ENCODE measurements at places on chromosomes 6 and 20.

DNA sequence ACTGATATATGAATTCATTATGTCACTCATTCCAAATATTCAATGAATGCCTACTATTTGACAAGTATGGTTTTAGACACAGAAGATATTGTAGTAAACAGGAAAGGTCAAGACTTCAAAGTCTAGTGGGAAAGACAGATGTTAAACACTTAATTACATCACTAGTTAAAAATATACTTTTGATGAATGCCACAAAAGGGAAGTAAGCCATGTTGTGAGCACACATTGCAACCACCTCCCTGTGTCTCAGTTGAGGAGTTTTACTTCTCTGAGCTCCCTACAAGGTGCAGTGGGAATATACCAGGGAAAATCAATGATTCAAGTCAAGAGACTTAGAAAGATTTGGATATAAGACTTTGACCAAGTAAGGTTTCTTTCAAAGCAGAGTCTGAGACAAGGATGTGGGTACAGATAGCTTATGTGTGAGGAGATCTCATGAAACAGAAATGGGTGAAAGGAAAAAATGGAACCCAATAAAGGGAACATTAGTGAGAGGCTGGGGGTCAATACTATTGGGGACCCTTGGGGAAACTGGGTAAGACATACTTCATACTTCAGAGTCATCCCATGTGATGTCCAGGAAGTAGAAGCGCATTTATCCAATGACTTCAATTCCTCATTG, 503.7 kb downstream of the KIF16B start:
- no peak for DNase-seq

DNA sequence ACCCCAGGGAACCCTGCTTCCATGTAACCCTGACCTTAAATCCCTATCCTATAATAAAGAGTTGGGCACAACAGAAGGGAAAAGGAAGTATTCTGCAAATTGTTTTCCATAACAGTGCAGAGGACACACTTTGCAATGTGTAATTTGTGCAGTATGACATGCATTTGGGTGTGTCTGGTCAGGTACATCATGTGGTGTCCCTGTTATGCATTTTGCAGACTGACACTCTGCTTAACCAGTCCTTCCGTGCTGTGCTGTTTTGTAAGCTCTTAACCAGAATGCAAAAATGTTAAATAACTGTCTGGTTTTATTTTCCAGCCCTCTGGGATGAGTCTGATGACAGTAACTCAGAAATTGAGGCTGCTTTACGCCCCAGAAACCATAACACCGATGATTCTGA, 57.0 kb upstream of the XRN2 start:
- no peak for DNase-seq

GRCh38 chr6:106790935-106791334, 161.6 kb downstream of the QRSL1 start:
- DNase-seq, result no peak

- DNase-seq, result peak; percentile 19
Observed at GRCh38 chr20:8194721-8195120, 62.7 kb downstream of the PLCB1 start.

DNA sequence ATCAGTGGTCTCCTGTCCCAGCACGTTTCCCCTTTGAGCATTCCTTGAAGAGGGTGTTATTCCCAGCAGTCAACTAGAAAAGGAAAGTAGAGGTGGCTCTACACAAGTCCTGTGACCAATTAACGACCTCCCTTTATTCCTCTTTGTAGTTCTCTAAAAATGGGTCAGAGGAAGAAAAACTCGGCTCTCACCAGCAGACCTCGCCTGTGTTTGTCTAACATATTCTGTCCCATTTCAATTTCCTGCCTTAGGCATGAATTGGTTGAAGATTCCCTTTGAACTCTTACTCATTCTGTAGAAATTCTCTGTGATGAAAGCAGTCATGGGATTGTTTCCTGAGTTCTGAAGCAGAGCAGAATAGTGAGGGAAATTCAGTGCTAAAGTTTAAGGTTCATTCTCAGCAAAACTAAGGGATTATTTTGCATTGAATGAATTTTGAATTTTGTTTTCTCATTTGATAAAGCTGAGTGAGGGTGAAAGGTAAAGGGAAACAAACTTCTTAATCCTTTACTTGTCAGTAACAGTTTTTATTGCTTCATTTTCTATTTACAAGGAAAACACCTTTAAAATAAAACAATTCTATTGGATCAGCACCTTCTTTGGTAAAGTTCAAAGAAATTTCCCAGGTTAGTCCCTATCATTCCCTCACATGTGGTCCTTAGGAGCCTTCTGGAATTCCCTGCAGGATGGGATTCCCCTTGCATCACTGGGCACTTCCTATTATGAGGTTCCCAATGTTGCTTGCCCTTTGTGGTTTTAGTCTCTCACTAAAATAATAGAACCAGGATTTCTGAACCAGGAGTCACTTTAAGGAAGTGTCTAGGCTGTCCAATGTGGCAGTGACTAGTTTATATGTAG, 105.8 kb downstream of the SLX4IP start:
- peak; percentile 67 for DNase-seq

- no peak for DNase-seq
Observed at GRCh38 chr6:41200296-41200900, 551 bp downstream of the TREML2 start.

DNA sequence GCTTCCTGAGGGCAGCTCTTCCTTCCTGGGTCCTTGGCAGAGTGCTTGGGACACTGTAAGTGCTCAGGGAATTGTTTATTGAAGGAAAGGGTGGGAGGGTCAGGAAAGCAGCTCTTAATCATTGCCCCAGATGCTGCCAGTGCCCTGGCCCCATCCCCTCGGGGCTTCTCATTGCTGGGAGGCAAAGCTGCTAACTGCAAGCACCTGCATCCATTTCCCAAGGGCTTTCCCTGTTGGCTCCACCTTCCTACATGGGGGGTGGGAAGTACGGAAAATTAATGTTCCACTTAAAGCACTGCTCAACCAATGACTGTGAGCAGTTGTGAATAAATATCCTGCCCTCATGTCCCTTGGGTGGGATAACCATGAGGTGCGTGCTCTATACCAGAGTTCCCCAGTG, 56.4 kb downstream of the NDUFAF5 start:
- DNase-seq, result no peak

- peak; percentile 37 for DNase-seq
Observed at GRCh38 chr6:159267165-159267564, 98.0 kb downstream of the FNDC1 start.

- no peak for DNase-seq
Observed at GRCh38 chr6:80923816-80924215, 817.3 kb downstream of the BCKDHB start.

GRCh38 chr6:13765570-13765969, 48.8 kb downstream of the MCUR1 start:
- no peak for DNase-seq

GRCh38 chr6:115004982-115005381, 662.2 kb upstream of the HS3ST5 start:
- no peak for DNase-seq

DNA sequence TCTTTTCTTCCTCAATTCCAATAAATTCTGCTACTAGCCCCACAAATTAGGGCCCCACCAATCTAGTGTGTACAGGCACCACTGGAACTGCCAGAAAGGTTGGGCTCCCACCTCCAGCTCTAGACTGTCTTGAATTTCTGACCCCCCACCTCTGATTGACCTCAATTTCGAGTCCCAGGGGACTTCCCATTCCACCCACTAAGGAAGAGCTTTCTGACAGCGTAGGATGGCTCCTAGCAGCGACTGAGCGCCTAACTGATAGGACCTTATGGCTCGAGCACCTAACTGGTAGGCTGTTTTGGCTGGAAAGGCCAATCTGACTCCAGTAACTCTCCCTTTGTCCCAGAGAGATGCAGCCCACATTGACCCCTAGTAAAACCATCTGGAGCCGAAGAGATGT, 171.6 kb upstream of the ZNF184 start:
- no peak for DNase-seq

DNA sequence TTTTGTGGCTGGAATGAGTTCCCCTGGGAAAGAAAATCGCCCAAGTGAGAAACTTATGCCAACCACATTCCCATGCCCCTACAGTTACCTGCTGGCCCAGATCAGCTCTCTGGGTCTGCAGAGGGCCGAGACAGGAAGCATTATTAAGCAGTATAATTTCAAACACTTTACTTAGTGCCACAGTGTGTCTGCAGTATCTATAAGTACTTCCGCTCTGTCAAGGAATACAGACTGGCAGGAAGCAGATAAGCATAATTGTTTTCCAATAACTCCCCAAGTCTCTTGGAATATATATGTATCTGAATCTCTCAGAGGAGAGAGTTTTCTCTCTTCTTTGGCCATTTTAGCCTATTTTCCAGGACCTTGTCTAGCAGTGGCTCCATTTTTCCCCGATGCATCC, 24.9 kb downstream of the SAYSD1 start:
- DNase-seq, result no peak

DNA sequence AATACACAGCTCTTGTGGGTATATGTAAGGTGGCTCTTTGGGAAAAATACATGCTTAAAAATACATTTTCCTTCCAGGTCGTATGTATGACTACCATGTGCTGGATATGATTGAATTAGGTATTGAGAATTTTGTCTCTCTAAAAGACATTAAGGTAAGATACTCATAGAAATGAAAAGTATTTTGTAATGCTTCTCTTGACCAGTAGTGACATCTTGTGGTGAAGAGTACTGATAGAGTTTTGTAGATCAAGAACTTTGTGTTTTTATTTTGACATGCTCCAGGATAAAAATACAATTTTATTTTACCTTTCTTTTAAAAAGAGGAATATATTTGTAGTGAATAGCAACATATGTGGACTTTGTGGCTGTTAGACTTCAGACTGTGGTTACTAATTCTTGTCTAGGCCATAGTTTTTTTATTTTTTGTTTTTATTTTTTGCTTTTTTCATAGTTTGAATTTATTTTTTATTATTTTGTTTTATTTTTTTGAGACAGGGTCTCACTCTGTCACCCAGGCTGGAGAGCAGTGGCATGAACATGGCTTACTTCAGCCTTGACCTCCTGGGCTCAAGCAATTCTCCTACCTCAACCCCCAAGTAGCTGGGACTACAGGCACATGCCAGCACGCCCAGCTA, 17.9 kb downstream of the RPF2 start:
- peak; percentile 40 for DNase-seq

- no peak for DNase-seq
Observed at GRCh38 chr6:135992739-135993138, 141.2 kb downstream of the PDE7B start.

DNA sequence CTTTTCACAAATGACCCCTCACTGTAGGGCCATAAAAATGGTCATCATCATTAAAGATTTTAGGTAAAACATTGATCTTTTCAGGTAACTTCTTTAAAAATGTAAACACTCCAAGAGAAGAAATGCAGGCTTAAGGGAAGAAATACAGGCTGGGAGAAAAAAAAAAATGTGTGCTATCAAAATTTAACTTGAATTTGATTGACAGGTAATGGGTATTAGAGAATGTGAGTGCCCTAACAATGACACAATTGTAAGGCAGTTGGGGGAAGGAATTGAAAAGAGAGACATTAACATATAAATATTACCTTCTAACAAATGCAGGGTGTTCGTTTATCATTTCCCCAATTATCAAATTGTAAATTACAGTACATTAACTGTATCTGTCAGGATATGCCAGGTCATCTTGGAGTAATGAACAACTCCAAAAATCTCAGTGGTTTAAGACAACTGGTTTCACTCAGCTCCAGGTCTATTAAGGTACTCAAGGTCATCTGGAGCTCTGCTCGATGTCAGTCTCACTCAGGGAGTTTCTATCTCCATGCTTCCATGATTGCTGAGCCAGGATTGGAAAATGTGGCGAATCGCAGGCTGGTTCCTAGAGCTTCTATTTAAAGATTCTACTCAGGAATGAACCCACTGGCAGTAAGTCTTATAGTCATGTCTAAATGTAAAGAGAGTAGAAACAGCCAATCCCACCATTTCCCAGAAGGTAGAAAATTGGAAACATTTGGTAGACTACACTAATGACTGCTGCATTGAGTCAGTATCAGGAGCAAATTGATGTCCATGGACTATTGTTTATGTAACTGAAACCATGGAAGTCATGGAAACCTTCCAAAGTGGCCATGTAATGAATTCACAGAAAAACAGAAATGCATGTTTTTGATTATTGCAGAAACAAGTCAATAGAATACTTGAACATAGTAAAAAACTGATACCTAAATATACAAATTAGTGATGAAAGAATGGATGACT, 55.6 kb downstream of the FRK start:
- peak; percentile 22 for DNase-seq

- peak; percentile 17 for DNase-seq
Observed at GRCh38 chr6:112931832-112932231, 584.7 kb downstream of the RFPL4B start.

DNA sequence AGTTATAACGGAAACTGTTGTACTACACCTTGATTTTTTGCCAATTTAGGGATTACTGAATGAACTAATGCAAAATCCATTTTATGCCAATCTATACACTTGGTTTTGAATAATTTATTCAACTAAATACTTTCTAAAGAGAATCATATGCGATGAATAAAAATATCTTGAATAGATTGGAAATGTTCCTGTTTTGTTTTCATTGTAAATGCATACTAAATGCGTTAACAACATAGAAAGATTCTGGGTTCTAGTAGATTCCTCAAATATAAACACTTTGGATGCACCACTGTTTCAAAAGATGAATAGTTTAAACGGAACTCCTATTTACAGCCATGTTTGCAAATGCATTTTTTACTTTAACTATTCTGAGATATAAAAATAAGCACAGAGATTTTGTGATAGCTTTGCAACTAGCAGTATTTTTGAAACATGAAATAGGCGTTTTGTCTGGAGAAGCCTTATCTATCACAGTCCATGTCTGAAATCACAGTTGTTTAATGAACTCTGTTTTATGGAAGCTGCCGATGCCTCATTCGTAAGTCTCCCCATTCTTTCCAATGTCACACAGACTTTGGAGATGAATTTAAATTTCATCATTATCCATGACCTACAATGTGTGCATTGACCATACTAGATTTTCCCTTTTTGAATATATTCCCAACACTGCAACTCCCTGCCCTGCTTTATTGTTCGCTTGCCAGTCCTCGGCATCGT, 277.7 kb upstream of the QKI start:
- DNase-seq, result no peak

DNA sequence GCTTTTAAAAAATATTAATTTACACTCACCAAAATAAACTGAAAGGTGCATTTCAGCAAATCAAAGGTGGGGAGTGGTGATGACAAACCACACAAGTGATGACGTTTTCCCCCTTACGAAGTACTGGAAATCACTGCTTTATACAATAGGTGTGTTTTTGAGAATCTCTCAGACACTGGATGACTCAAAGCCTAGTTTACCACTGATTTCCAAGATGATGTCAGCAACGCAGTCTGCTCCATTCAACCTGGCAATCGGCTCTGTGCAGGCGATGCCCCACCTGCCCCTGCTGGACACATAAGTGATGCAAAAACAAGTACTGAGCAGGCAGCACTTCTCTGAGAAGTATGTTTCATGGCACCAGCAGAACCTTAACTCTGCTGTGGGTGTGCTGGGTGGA, 114.4 kb downstream of the SOD2 start:
- DNase-seq, result no peak

GRCh38 chr6:159075506-159076228, 30.9 kb upstream of the TAGAP start:
- DNase-seq, result no peak

DNA sequence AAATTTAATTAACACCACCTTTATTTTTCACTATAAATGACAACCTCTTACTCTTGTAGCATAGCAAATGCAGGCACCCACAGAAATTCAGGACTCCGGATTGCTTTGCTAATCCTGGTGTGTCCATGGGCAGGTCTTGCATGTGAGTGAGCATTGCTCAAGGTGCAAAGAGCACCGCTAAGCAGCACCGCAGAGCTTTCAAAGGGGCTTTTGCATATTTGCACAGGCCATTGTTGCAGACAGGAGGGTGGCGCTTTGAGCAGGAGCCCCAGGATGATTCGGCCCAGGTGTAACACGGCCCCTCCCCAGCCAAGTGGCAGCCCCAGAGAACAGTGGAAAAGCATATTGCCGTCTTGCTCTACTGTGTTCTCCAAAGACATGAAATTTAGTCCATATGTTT, 293.2 kb downstream of the NRN1 start:
- DNase-seq, result no peak

Measured in AG08395 (cell line).